CD8-positive, alpha-beta memory T cell (primary cell): ENCODE measurements at places on chromosomes 2 and 18.

DNA sequence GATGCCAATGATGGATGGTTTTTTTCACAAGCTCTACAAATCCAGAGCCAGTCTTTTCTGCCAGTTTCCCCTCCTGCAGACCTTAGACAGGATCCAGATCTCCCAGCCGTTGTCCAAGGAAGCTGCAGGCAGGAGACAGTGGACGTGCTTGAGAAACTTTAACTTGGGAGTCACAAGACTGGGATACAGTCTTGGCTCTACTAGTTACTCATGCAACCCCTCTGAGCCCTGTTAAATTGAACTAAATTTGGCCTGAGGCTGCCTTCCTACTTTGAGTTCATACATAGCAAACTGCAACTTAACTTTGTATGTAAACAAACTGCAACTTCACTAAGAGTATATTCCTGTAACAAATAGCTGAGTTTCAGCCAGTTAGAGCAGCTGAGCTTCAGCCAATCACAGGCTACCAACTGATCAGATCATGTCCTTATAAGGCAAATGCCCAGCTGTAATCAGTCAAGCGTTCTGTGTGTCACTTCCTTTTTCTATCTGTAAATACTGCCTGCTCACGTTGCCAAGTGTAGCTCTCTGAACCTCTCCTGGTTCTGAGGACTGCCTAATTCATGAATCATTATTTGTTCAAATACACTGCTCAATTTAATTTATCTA, 140.9 kb downstream of the CAPN13 start:
- no peaks in the 10 kb centered on the region for H3K36me3 ChIP-seq
- no peak overlapping the region for H3K27ac ChIP-seq
- no peaks in the 10 kb centered on the region for H3K4me1 ChIP-seq
- H3K27me3 ChIP-seq = no peaks in the 10 kb centered on the region

DNA sequence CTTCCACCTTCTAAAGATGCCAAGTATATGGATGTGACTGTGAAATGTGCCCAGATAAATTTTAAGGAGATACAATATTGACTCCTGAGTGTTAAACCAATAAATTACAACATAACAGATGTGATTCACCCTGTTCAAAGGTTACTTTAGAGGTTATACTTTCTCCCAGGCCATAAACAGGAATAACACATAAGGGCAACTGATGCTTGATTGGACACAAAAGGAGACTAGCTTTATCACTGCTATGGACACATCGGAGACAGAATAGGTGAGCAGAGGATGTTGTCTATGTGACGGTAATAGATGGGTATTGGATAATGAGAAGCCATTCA, 31.9 kb upstream of the SLC25A52 start:
- H3K27me3 ChIP-seq = no peaks in the 10 kb centered on the region
- DNase-seq = no peak
- no peak overlapping the region for H3K27ac ChIP-seq
- H3K4me1 ChIP-seq = no peaks in the 10 kb centered on the region

GRCh38 chr2:161484061-161484460, 68.0 kb downstream of the TBR1 start:
- no peaks in the 10 kb centered on the region for H3K4me1 ChIP-seq
- DNase-seq = no peak
- no peak overlapping the region for H3K4me3 ChIP-seq
- H3K27me3 ChIP-seq = no peaks in the 10 kb centered on the region
- H3K27ac ChIP-seq = no peak overlapping the region

DNA sequence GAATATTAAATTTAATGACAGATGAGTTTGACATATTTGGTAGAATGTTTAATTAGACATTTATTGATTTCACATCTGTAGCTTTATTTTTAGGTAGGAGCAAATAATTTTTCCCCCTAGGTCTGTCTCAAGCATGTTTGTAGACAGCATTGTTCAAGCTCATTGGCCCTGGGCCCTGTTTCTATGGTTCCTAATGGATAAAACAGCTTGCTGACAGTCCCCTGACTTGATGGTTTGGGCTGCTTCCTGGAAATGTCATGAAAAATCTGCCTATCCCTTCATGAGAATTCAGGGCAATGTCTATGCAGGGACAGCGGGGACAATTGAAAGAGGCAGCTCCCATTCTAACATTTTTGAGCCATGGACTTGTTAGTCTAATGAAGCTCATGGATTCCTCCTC, 14.6 kb upstream of the MEP1B start:
- H3K27ac ChIP-seq = no peak overlapping the region
- H3K36me3 ChIP-seq = no peaks in the 10 kb centered on the region
- H3K4me3 ChIP-seq = no peak overlapping the region
- H3K4me1 ChIP-seq = no peaks in the 10 kb centered on the region
- H3K27me3 ChIP-seq = no peaks in the 10 kb centered on the region

DNA sequence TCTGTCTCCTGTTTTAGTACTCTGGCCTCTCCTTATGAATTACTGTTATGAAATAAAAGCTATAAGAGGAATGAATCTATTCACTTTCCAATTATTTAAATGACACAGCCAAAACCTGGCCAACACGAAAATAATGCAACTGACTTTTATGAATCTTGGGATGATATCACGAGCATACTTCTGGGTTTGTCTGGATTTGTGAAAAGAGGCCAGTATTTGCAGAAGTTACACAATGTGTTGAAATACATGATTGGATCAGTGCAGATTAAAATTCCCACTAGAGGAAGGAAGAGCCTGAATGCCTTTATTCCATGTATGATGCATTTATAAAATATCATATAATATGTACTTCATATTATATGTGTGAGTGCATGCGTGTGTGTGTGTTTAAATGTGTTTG, 418.2 kb downstream of the GRB14 start:
- no peak overlapping the region for H3K27ac ChIP-seq
- no peaks in the 10 kb centered on the region for H3K27me3 ChIP-seq
- DNase-seq = no peak
- no peaks in the 10 kb centered on the region for H3K4me1 ChIP-seq
- H3K4me3 ChIP-seq = no peak overlapping the region

GRCh38 chr18:42525905-42526304, 570.9 kb downstream of the PIK3C3 start:
- no peaks in the 10 kb centered on the region for H3K4me1 ChIP-seq
- no peaks in the 10 kb centered on the region for H3K36me3 ChIP-seq
- no peak overlapping the region for H3K4me3 ChIP-seq
- no peak for DNase-seq
